ENCODE measurements at places on chromosomes 16 and 17.

DNA sequence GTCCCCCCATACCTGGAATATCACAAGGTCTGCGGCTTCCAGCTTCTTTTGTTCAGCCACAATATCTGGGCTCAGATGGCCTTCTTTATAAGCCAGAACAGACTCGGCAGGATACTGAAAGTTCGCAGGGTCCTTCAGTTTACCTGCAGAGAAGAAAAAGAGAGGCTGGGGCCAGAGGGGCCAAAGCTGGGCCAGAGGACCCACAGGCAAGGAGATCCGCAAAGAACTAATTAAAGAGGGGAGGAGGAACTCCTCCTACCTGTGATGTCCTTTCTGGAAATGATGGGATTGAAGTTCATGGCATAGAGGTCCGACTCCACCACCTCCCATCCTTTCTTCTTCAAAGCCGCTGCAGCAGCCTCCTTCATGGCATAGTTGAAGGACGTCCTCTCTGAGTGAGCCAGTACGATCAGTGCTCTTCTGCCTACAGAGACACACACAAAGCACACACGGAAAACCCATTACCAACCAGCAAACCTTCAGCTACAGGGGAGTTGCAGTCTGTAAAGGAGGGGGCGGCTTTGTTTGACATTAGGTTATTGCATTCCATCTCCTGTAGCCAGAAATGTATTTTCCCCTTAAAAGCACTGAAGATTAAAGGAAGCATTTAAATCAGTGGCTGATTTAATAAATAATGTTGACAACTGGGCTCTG is 8.1 kb downstream of the NQO1 start:
- no peak for DNase-seq

DNA sequence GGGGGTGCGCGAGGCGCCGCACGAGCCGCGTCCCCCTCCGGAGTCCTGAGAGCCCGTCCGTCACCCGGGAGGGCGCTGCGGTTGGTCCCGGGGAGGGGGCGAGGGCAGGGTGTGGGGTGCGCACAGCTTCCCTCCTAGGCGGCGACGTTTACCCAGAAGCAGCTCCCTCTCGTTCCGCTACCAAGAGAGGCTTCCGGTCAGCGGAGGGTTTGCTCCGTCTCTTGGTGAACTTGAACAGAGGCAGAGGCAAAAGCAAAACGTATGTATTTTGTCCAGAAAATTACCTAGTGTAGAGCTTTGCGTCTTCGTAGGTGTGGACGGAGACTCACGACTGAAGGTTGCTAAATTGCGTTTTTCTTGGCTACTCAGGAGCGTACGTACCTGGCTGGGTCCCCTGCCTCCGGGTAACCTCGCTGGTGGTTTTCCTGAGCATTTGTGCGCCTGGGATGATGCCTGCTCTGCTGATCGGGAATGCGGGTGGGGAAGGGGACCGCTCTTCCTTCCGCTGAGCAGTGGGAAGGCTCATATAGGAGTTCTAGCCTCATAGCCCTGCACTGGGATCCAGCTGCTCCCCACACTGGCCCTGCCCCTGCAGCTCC is 833 bp downstream of the WSCD1 start:
- DNase-seq = no peak

- DNase-seq = no peak
Observed at GRCh38 chr17:40555296-40556190, 9.7 kb downstream of the CCR7 start.

- no peak for DNase-seq
Observed at GRCh38 chr16:28062847-28063521, 530 bp downstream of the GSG1L start.

DNA sequence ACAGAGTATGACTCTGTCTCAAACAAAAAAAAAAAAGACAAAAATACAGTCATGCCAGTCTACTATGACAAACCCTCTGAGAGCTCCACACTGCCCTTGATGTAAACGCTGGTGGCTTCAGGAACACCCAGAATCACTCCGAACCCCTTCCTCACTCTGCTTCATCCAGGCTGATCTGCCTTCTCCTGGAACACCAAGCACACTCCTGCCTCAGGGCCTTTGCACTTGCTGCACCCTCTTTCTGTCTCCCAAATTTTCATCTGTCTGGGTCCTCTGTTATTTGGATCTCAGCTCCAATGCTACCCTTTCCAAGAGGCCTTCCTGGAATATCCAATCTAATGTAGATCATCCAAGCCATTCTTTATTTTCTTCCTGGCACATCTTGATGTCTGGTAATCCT is 7.9 kb upstream of the SLC39A11 start:
- DNase-seq = no peak

DNA sequence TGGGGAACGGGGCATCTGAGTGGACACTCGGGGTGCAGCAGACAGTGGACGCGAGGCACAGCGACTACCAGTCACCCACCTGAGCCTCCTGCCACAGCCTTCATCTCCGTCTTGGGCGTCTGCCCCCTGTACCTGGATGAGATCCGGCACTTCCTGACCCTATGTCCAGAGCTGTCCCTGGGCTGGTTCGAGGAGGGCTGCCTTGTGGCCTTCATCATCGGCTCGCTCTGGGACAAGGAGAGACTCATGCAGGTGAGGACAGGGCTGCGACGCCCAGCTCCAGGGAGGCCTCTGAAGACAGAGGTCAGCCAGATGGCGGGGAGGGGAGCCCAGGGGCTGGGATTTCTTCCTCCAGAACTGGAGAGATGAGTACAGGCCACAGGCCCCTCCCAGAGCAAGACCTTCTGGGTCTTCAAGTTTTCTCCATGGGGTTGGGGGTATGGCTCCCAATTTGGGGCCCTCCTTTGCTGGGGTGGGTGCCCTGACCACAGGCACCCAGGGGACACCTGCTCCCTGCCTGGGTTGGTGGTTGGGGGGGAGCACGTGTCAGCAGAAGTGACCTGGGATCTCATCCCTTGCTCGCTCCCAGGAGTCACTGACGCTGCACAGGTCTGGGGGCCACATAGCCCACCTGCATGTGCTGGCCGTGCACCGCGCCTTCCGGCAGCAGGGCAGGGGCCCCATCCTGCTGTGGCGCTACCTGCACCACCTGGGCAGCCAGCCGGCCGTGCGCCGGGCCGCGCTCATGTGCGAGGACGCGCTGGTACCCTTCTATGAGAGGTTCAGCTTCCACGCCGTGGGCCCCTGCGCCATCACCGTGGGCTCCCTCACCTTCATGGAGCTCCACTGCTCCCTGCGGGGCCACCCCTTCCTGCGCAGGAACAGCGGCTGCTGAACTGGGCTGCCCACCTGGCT is 1.9 kb downstream of the AANAT start:
- no peak for DNase-seq

GRCh38 chr16:54446639-54447038 is 160.1 kb upstream of the IRX3 start:
- no peak for DNase-seq

GRCh38 chr17:73203788-73204479 is 11.1 kb downstream of the COG1 start:
- DNase-seq = no peak

DNA sequence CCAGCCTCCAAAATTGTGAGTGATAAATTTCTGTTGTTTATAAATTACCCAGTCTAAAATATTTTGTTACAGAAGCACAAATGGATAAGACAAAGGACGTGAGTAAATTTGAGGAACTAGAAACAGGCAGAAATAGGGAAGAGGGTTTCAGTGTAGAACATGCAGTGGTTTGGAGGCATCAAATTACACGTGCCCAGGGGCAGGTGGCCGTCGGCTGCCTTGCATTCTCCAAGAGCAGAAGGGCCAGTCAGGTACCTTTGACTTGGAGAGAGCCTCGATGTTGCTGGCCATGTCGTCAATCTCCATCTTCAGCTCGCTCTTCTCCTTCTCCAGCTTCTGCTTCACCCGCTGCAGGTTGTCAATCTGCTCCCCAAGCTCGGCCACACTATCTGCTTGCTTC is 54.3 kb downstream of the MYH13 start:
- no peak for DNase-seq

GRCh38 chr16:2086106-2086742 is 38.4 kb downstream of the TSC2 start:
- DNase-seq = no peak

DNA sequence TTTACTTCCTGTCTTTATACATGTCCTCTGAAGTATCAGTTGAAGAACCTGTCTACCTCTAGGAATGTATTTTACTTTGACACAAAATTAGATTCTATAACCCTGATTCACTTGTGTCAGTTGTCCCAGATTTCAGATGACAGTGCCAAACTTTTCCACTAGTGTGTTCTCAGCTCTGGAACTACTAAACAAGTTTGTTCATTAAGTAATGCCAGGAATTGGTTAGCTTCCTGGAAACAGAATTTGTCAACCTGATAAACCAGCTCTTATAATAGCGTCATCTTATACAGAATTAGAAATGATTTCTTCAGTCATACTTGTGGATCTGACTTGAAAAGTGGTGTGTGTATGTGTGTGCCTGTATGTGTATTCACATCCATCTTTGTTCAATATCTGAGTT is 7.4 kb downstream of the MAP3K3 start:
- no peak for DNase-seq

Measured in RKO (cell line).